ENCODE measurements at places on chromosomes 5 and 9. TPM values are rescaled to one million over a fixed set of nuclear protein-coding genes. Genes with fewer than 3 reads are reported as not detected.

DNA sequence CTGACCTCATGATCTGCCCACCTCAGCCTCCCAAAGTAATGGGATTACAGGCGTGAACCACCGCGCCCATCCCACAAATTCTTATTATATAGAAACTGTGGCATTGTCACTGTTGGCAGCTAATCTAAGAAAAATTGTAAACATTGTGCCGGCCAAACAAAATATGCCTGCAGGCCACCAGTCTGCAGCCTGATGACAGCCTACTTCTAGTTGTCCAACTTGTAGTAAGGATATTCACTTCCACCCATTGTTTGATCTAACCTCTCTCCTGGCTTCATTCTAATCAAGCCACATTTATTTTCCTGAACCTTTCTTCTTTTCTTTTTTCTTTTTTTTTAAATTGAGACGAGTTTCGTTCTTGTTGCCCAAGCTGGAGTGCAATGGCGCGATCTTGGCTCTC is 13.7 kb upstream of the TMED9 start:
- DNase-seq = no peak

DNA sequence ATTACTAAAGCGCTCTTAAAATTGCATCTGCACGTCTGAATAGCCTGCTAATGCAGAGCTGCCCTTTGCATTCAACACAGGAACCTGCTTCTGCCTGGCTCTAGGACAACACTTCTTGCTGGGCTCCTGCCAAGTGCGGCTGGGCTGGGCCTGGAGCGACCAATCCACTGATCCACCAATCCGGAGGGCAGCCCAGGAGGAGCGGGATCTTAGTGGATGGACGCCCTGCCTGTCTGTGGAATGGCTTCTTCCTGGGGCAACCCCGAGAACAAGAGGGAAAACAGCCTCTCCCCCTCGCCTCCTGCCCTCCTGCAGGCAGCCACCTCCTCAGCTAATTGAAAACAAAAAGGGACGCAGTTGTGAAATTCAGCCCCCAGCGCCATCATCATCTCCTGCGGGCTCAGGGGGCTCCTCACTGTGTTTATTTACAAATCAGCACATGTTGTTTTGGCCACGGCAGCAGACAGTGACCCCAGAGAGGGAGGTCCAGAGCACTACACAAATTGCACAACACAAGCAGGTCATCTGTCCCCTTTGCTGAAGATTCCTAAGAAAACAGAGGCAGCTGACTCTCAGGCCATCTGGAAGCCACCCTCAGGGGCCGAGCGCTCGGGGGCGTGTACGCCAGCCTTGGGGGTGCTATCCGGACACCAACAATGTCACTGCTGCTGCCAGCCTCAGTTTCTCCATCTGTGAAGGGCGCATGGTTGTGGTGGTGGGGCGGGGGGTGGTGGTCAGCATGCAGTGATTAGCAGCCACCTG is 57.3 kb downstream of the GADD45G start:
- peak; percentile 99 for DNase-seq

- peak; percentile 92 for DNase-seq
Measured at GRCh38 chr9:83956436-83957247, 23.4 kb downstream of the HNRNPK start.

- no peak for DNase-seq
Measured at GRCh38 chr9:136988872-136989271, 3.4 kb upstream of the PAXX start.

DNA sequence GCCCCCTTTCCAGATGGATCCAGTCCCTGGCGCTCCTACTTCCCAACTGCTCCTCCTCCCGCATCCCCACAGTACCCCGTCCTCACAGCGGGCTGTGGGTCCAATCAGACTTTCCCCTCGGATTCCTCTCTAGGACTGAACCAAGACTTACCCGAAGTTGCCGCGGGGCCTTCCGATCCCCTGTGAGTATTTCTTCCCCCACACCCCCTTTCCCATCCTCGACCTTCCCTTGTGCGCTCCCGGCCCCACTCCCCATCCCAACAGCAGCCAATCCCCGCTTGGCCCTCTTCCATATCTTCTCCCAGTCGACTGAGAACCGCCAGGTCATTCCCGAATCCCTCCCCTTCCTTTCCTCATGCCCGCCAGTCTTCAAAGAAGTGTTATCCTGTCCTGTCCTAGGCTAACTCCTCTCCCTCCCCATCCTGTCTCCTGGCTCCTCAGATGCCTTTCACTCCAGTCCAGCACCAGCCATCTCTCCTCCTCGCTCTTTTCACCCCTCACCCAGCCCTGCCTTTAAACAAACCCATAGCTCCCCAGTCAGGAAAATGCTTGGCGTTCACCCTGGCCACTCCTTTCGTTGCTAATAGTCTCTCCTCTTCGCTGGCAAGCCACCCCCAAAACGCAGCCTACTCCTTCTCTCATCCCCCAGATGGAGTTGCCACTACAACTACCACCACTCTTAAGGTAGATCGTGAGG is 646 bp downstream of the SWI5 start:
- DNase-seq = peak; percentile 65

- no peak for DNase-seq
Measured at GRCh38 chr5:126597156-126597555, 2.1 kb upstream of the ALDH7A1 start.

- DNase-seq = no peak
Measured at GRCh38 chr9:95226921-95227320, 90.6 kb downstream of the FANCC start.

GRCh38 chr9:79584655-79584982 is 12.9 kb downstream of the TLE4 start:
- DNase-seq = no peak

- no peak for DNase-seq
Measured at GRCh38 chr9:9729082-9729481, 883.7 kb downstream of the PTPRD start.

DNA sequence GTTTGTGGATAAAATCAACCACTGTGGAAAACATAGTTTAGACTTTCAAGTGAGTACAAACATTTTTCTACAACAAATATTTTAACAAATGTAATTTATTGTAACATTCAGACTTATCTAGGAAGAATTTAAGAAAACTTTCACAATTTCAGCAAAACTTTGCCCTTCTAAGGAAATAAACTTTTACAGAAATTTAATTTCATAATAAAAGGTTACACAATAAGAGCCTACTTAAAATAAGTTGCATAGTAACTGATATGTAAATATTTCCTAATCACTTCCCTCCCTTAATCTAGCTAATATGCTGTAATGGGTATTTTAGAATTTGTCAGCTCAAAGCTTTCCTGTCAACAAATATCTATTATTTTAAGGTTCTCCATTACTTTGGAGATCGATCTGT is 1899.9 kb downstream of the MAT2B start:
- no peak for DNase-seq

DNA sequence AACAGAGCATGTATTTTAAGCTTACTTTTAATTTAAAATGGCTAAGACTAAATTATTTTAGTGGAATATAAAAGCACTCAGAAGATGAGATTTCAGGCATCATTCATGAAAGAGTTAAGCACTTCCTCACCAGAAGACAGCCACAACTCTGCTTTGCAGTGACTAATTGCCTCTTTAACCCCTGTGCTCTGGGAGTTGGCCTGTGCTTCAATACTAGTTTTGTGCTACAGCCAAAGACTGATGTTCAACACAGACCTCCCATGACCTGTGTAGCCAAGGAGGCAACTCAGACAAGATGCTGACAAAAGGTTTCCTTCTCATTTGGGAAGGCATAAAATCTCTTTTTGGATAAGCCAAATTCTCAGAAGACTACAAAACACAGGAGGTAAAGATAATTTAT is 353.5 kb downstream of the FBXL17 start:
- DNase-seq = no peak

The STPG3 gene
- total RNA-seq = 0.32 TPM

The POMT1 gene
- 20.5 TPM for total RNA-seq

The LCN9 gene
- total RNA-seq = not detected

The NR4A3 gene
- total RNA-seq = 98.5 TPM

The TEX48 gene
- not detected for total RNA-seq

The NPR3 gene
- total RNA-seq = 27.8 TPM

The GRXCR2 gene
- 8.0 TPM for total RNA-seq

The PCDHGB5 gene
- 6.6 TPM for total RNA-seq

The ADGRD2 gene
- total RNA-seq = not detected

Measured in right cardiac atrium (tissue), 5 donors.